Cardiac atrium fibroblast (primary cell): ENCODE measurements at places on chromosomes 12 and 14. TPM values are rescaled to one million over a fixed set of nuclear protein-coding genes. Genes with fewer than 3 reads are reported as not detected.

The GPR162 gene
- 2.6 and 7.0 TPM in 2 replicates for total RNA-seq

The MMP17 gene
- 25.9 and 31.8 TPM in 2 replicates for total RNA-seq

The NFE2 gene
- 1.6 TPM in 1 of 2 replicates, not detected in the other for total RNA-seq

The KIAA0586 gene
- 4.9 and 9.4 TPM in 2 replicates for total RNA-seq

The PRICKLE1 gene
- total RNA-seq = 1.3 and 2.2 TPM in 2 replicates

The CD4 gene
- total RNA-seq = 2.6 and 2.9 TPM in 2 replicates
